Neuronal stem cell (in vitro differentiated cells): ENCODE measurements at places on chromosomes 5 and 9.

DNA sequence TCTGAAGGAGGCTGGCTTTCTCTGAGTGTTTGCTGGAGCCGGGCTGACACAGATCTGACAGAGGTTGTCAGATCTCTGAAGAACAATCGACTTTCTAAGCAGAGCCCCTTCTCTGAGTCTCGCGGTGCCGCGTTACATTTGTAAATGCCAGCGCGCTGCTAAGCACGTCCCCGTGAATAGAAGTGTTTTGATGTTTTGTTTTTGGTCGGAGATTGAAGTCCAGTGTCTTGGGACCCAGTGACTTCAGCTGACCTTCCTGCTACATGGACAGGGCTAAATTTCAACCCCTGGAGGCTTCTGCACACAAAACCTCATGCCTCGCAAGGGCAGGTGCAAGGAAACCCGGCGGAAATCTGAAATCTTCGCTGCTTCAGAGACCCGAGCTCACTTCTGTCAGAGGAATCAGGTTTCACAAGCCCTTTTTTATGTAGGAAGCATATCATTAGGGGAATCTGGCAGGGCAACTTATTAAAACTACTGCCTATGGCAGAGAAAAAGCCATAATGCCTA, 27.2 kb downstream of the NEUROG1 start:
- DNase-seq: no peak

DNA sequence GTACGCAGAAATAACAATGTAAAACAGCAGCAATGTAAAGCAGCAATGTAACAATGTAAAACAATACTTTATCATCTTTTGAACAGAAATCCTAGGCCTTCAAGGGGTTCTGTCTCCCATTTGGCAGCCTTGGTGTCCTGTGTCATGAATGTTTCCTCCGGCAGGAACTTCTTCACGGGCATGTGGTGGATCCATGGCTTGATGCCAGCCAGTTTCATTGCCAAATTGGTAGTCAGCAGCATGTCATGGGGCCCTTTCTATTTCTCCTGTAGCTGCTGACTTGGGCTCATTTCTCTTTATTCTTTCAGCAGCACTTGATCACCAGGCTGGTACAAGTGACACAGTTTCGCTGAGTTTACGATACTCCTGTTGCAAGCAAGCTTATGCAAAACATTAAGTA, 275.3 kb downstream of the HTR1A start:
- DNase-seq: no peak

DNA sequence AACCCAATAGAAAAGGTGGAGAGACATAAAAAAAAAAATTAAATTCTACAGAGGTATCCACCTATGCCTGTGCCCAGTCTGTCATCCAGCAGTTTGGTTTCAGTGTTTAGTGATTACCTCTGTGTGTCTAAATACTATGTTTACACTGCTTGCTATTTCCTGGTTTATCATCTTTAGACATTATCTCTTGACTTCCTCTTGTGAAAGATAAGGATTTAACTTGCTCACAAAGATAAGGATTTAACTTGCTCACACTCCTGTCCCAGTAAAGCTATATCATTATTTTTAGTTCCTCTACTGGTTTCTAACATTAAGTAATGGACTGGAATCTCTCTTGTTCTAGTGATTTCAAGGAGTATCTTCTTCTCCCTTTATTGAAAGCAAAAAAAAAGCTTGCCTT, 53.9 kb upstream of the ZFR start:
- DNase-seq: no peak

GRCh38 chr9:99184110-99184474, 37.6 kb downstream of the ALG2 start:
- no peak for DNase-seq

- DNase-seq: no peak
Measured at GRCh38 chr5:74105126-74105780, 479.3 kb downstream of the ARHGEF28 start.
